ENCODE measurements at places on chromosomes 16 and 17.

DNA sequence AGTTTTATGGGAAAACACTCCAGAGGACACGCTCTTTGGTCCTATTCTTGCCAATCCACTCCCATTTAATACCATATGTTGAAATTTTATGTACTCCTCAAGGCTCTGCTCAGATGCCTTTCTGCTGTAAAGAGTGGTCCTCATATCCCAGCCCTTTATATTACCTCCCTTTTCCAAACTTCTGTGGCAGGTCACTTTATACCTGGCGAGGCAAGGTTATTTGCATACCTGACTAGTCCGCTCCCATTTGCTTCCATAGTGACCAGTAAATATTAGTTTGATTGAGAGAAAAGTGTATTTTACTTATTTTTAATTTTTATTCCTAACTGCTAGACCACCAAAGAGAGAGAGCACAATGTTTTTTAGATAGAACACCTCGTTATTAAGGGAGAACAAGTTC lies 17.3 kb downstream of the KRT12 start:
- DNase-seq, result no peak

- no peak for DNase-seq
Observed at GRCh38 chr16:75202069-75202590, 4.8 kb downstream of the CTRB2 start.

DNA sequence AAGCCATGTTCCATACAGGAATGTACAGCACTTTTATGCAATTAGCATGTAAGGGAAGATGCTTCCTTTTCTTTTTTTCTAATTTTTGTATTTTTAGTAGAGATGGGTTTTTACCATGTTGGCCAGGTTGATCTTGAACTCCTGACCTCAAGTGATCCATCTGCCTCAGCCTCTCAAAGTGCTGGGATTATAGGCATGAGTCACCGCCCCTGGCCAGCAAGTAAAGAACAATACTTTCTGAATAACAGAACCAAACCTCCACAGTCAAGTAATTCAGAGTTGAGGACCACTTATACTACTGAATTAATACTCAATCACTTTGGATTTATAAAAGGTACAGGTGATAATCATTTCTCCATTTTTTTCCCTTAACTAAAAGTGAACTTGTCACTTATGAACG lies 13.0 kb downstream of the C16orf87 start:
- DNase-seq, result no peak

GRCh38 chr16:83974475-83974874 lies 6.4 kb downstream of the NECAB2 start:
- DNase-seq, result no peak

DNA sequence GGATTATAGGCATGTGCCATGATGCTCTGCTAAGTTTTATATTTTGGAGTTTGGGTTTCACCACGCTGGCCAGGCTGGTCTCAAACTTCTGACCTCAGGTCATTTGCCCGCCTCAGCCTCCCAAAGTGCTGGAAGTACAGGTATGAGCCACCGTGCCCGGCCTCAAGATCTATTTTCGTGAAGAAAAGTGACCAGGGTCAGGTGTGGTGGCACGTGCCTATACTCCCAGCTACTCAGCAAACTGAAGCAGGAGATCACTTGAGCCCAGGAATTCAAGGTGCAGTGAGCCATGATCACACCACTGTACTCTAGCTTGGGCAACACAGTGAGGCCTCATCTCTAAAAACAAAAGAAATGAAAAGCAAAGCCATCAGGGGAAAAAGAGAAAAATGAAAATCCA lies 18.7 kb downstream of the CMTM4 start:
- no peak for DNase-seq

DNA sequence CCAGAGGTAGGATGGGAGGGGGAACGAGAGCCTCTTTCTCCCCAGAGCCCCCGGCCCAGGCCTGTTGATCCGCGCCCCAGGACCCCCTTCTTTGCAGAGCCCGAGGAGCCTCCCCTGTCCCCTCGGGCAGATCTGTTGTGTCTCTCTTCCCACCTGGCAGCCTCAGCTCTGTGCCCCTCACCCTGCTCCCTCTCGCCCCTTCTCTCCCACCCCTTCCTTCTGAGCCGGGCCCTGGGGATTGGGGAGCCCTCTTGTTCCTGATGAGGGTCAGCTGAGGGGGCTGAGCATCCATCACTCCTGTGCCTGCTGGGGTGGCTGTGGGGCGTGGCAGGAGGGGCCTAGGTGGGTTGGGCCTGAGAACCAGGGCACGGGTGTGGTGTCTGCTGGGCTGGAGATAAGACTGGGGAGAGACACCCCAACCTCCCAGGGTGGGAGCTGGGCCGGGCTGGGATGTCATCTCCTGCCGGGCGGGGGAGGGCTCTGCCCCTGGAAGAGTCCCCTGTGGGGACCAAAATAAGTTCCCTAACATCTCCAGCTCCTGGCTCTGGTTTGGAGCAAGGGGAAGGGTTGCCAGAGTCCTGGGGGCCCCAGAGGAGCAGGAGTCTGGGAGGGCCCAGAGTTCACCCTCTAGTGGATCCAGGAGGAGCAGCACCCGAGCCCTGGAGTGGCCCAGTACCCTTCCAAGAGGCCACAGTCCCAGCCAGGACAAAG lies 65.4 kb downstream of the MRC2 start:
- no peak for DNase-seq

DNA sequence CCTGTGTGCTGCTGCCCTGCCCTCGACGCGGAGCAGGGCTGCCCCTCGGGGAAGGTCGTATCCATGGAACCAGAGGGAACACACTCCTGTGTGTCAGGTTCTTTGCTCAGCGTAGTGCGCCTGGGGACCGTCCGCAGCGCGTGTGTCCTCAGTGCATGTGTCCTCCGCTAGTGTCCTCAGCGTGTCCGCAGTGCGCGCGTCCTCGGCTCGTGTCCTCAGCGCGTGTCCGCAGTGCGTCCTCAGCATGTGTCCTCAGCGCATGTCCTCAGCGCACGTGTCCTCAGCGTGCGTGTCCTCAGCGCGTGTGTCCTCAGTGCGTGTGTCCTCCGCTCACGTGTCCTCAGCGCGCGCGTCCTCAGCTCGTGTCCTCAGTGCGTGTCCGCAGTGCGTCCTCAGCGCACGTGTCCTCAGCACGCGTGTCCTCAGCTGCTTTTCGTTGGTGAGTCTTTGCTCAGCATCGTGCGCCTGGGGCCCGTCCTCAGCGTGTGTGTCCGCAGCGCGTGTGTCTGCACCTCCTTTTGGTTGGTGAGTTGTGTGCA lies 59.2 kb upstream of the ZNF750 start:
- no peak for DNase-seq

DNA sequence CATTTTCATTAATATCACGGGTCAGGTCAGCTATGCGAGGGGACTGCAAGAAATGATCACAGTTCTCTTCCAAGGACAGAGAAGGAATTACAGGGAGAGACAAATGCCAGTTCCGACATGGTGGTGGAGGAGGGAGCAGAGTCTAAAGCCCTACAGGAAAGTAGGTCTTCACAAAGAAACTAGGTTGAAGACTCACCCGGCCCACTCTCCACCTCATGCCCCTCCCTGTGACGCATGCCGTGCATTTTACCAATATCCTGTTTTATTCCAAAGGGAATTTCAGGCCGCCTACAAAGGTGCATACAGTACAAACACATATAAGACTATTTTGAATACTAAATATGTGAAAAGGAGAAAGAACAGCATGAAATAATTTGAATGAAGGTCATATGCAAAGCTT lies 56.8 kb downstream of the CDH11 start:
- no peak for DNase-seq

GRCh38 chr16:87035053-87035452 lies 282.1 kb downstream of the C16orf95 start:
- no peak for DNase-seq

DNA sequence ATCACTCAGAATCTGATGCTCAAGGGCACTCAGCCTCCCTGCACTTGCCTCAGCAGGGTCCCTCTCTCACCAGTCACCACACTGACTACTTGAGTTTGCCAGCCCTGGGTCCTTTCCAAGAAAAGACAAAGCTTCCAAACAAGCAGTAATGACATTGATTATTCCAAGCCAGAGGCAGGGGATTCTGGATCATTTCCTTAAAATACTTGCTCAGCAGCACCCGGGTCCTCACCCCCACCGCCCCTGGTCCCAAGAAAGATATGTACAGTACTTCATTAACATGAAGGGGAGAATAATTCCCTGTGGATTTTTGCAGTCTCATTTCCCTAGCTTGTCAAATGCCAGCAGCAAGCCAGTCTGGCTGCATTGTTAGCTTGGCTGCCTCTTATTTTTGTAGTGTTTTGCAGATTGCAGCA lies 83.2 kb upstream of the GNAO1 start:
- DNase-seq, result no peak

DNA sequence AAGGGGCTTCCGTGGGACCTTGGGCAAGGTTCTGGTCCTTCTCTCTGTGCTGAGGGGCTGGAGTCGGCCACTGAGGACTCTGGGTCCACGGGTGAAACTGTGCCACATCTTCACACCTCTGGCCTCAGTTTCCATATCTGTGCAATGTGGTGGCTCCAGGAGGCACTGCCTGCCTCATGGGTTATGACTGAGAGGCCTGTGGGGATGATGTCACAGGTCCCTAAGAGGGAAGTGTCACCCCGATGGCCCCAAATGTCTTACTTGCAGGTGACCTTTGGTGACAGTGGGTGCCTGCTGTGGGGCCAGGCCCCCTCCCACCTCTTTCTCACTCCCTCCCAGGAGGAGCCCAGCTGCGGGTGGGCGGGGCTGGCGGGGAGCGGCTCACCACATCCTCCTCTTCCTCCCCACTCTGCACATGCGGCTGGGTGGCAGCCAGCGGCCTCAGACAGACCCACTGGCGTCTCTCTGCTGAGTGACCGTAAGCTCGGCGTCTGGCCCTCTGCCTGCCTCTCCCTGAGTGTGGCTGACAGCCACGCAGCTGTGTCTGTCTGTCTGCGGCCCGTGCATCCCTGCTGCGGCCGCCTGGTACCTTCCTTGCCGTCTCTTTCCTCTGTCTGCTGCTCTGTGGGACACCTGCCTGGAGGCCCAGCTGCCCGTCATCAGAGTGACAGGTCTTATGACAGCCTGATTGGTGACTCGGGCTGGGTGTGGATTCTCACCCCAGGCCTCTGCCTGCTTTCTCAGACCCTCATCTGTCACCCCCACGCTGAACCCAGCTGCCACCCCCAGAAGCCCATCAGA lies at the start of gene IL21R:
Gene IL21R (plus strand): TSS at position 407 of the 801 bp plus-strand sequence. CDS start 27,898 bp downstream, outside the sequence.
- no peak for DNase-seq

GRCh38 chr16:54050459-54051210 lies 236.0 kb downstream of the IRX3 start:
- DNase-seq, result peak; percentile 24

GRCh38 chr17:22462461-22462860 lies 770.1 kb downstream of the KCNJ18 start:
- no peak for DNase-seq

- DNase-seq, result no peak
Observed at GRCh38 chr16:57341441-57342303, 16.9 kb upstream of the CCL22 start.

DNA sequence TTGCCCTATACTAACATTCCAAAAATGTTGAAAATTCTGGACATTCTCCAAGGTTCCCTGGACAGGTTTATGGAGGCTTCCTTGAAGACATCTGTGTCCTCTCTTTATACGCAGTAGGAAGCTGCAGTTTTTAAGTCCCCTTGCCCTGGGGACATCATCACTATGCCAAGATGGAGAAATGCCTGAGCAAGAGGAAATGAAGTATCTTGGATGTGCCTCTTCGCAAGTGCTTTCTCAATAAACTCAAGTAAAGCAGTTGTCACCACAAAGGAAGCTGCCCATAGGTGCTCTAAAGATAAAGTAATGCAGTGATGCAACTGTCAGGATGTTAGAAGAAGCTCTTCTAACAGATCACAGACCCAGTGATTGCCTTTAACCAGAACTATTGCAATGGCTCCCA lies 71.0 kb downstream of the CDYL2 start:
- DNase-seq, result no peak

GRCh38 chr16:87604634-87605111 lies 2.4 kb downstream of the JPH3 start:
- no peak for DNase-seq

DNA sequence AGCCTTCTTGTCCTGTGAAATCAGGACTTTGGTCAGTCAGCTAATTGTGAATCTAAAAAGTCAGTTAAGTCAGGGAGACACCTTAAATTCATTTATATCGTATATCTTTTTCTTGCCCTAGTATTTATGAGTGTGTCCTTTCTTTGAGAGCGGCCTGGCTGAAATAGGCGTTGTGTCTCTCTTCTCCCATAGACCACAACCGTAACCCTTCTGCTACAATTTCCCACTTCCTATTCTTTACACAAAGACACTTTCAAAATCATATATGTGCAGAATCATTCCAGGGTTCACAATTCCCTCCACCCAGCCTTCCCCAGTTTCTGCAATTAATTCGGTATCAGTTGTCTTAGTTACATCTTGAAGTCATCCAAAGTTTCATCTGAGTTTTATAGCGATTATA lies 14.0 kb upstream of the COTL1 start:
- DNase-seq, result no peak

GRCh38 chr17:75739801-75740200 lies 18.5 kb downstream of the ITGB4 start:
- DNase-seq, result no peak

DNA sequence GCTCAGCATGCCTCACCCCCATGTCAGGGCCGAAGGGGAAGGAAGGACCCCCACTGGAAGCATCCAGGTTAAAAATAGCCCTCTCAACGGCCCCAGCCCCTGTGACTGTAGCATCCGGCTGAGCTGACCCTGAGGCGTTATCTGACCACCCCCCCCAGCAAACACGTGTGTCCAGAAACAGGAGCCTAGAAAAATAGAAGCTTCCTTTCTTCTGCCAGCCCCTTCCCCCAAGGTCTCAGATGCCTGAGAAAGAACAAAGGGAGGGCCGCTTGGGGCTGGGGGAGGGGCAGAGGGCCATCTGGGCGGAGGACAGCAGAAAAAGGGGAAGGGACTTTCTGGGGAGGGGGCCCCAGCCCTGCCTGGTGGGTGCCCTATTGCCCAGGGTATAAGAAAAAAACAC lies 55.8 kb downstream of the ACTG1 start:
- DNase-seq, result no peak

GRCh38 chr17:37218849-37219248 lies 156.9 kb upstream of the C17orf78 start:
- DNase-seq, result no peak

- no peak for DNase-seq
Observed at GRCh38 chr16:54355251-54355650, 68.7 kb upstream of the IRX3 start.
